ENCODE measurements at places on chromosomes 7 and 10.

- no peak for DNase-seq
Observed at GRCh38 chr10:121572859-121573537, 25.2 kb downstream of the FGFR2 start.

- DNase-seq = no peak
Observed at GRCh38 chr10:71767420-71768035, 5.8 kb downstream of the VSIR start.

DNA sequence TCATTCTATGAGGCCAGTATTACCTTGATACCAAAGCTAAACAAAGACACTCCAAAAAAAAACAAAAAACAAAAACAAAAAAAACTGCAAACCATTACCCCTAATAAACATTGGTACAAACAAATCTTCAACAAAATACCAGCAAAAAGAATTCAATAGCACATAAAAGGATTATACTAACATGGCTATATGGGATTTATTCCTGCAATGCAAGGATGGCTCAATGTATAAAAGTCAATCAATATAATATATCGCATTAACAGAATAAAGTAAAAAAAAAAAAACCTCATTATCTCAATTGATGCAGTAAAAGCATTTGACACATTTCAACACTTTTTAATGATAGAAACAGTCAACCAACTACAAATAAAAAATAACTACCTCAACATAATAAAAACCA is 233.3 kb upstream of the NFE2L3 start:
- no peak for DNase-seq

DNA sequence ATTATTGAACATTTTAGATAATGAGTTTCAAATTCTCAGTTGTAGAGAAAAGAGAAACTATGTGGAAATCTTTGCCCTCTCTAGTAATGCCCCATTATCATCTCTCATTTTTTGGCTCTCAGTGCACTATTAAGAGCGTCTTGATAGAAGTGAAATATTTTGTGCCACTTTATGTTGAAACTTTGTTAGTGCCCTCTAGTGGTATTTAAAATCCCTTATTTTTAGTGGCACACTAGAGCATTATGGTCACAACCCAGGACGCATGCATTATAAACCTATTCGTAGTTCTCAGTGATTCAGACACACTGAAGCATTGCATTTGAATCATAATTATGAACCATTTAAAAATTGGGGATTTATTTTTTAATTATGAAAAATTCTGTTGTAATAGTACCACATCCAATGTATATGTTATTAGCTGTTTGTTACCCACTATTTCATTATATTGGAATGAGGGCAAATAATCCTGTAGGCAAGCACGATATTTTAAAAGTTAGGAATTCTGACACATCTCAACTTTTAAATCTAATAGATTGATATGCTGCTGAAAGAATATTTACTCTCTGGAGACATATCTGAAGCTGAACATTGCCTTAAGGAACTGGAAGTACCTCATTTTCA is 21.9 kb downstream of the PDCD4 start:
- DNase-seq = no peak

GRCh38 chr7:95582578-95583293 is 13.6 kb downstream of the PDK4 start:
- DNase-seq = no peak

GRCh38 chr7:3266240-3266639 is 34.8 kb upstream of the SDK1 start:
- no peak for DNase-seq

GRCh38 chr7:109545686-109546085 is 976.0 kb downstream of the DNAJB9 start:
- no peak for DNase-seq

- no peak for DNase-seq
Observed at GRCh38 chr7:64874114-64874513, 29.0 kb upstream of the ZNF273 start.

GRCh38 chr10:103284170-103284569 is 7.2 kb downstream of the INA start:
- DNase-seq = no peak
